ENCODE measurements at places on chromosomes 11 and 22. TPM values are rescaled to one million over a fixed set of nuclear protein-coding genes. Genes with fewer than 3 reads are reported as not detected.

The CCDC81 gene
- total RNA-seq = 4.0 TPM

The ACRV1 gene
- 0.17 TPM for total RNA-seq

The NADSYN1 gene
- 42.8 TPM for total RNA-seq

The CHID1 gene
- total RNA-seq = 36.1 TPM

The SULT4A1 gene
- total RNA-seq = 66.8 TPM

The GSTT2 gene
- not detected for total RNA-seq

The MICAL3 gene
- 62.1 TPM for total RNA-seq

The CDON gene
- total RNA-seq = 34.7 TPM

The NRGN gene
- 1.5 TPM for total RNA-seq

The VPREB1 gene
- 0.40 TPM for total RNA-seq

The GRIK4 gene
- 6.1 TPM for total RNA-seq

The OR10D3 gene
- not detected for total RNA-seq

The CHRM4 gene
- total RNA-seq = 1.0 TPM

The MUC5AC gene
- not detected for total RNA-seq

The PKP3 gene
- total RNA-seq = 0.61 TPM

The PTGDR2 gene
- 1.2 TPM for total RNA-seq

The SERPIND1 gene
- 52.2 TPM for total RNA-seq

The TRIM22 gene
- 25.3 TPM for total RNA-seq

The KRTAP5-7 gene
- total RNA-seq = 0.20 TPM

The ALG12 gene
- total RNA-seq = 14.4 TPM

The PNPLA5 gene
- total RNA-seq = 0.10 TPM

The ATF4 gene
- 250 TPM for total RNA-seq

The SAAL1 gene
- 16.6 TPM for total RNA-seq

The GGTLC2 gene
- not detected for total RNA-seq

The MYBPC3 gene
- not detected for total RNA-seq

The POLA2 gene
- 9.1 TPM for total RNA-seq

The TTC12 gene
- total RNA-seq = 16.7 TPM

The TRIM49 gene
- total RNA-seq = not detected

The OR52J3 gene
- total RNA-seq = not detected

The UVRAG gene
- total RNA-seq = 23.5 TPM

The CNTF gene
- 1.8 TPM for total RNA-seq

The TMEM151A gene
- 8.0 TPM for total RNA-seq

The OR51L1 gene
- not detected for total RNA-seq

The SEPTIN5 gene
- 82.9 TPM for total RNA-seq

The CPT1A gene
- 32.5 TPM for total RNA-seq

The SOX10 gene
- total RNA-seq = 41.4 TPM

All from spinal cord (tissue), 10 donors.